ENCODE measurements at places on chromosomes 4 and X. TPM values are rescaled to one million over a fixed set of nuclear protein-coding genes. Genes with fewer than 3 reads are reported as not detected.

Gene MTM1
- 24.2 TPM for total RNA-seq

Gene RIPPLY1
- not detected for total RNA-seq

DNA sequence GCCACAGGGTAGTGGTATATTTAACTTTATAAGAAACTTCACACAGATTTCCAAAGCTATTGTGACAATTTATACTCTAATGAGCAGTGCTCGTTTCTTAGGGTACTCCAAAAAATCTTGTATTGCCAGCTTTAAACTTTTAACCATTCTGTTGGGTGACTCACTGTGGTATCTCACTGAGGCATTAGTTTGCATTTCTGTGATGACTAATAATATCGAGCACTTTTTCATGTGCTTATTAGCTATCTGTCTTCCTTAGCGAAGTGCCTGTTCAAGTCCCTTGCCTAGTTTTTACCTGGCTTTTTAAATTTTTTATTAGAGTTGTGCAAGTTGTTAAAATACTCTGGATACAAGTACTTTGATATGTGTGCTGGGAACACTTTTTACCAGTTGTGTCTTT is 5.5 kb downstream of the PNMA3 start:
- DNase-seq = no peak

DNA sequence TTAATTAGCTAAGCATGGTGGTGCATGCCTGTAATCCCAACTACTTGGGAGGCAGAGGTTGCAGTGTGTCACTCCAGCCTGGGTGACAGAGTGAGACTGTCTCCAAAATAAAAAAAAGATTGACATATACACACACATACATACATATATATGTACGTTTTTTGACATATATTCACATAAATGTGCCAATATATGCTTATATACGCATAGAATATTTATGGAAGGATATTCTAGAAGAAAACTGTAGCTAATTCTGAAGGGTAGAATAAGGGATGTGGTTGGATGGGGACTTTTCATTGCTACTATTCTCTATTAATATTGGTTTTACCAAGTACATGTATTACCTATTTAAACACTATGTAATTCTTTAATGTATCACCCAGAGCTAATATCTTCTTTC is 19.7 kb downstream of the ZGRF1 start:
- DNase-seq = no peak

DNA sequence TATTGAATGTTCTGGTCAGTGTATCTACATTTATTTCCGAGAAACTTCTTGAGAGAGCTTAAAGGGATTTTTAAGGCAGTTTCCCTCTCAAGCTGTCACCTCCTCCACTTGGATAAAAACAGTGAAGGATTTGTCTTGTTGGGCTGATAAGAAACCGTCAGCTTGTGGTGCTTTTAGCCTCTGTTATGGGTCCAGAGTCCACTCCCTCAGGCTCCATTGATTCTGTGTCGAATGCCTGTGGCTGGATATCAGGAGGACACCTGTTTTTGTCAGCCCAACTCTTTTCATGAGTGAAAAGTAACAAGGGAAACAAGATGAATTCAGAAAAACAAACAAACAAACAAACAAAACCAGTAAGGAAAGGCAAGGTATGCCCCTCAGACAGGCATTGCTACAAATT is 12.4 kb downstream of the CLCN4 start:
- DNase-seq = no peak

Data from B cell (primary cell).